ENCODE measurements at places on chromosomes 4 and X. TPM values are rescaled to one million over a fixed set of nuclear protein-coding genes. Genes with fewer than 3 reads are reported as not detected.

DNA sequence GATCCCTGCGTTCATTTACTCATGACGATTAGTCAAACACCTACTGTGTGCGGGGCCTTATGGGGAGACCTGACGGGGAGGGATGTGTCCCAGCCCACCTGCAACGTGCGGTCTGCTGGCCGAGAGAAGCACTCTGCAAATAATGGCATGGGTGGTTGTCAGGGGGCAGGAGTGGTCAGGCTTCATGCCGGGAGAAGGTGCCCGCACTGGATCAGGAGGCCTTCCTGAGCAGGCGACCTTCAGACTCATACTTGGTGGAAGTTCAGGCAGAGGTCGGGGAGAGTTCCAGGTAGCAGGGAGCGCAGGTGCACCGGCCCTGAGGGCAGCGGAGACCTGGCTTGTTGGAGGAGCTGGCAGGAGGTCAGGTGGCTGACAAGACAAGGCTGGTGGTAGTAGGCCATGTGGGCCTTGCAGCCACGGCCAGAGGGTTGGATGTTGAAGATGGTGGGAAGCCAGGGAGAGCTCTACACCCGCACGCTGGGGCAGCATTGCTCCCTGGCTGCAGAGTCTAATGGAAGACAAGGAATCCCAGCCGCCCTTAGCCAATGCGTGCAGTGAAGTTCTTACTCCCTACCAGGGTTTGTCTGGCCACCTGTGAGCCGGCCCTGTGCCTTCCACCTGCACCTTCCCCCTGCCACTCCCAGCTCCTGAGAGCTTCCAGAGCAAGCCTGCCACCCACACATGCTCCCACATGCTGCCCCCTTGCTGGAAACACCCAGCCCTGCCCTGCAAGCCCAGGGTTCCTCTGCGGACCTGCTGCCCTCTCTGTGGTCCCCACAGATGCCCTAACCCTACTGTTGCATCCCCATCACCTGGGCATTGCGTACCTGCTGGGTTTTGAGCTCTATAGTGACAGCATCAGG, 97.3 kb downstream of the PSAPL1 start:
- no peak for DNase-seq

SHROOM3 gene
- total RNA-seq = 62.7 TPM

SMR3B gene
- total RNA-seq = not detected

- no peak for DNase-seq
Observed at GRCh38 chrX:45801554-45801953, 600.9 kb upstream of the DIPK2B start.

DNA sequence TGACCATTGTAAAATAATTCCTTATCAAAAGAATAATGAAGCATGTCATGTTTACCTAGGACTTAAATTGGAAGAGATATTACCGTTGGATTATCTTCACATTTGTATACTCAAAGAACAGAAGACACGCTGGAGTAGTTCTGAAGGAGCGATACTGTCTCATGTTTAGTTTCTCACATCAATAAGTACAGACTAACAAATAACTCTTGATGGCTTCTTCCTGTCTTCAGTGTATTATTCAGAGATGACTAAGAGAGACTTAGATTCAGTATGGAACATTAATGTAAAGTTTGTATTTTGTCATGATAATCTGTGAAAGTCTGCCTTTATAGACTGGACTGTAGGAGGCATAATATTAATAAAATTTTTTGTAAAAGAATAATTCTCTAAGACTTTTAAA, 72.7 kb downstream of the SPRY1 start:
- DNase-seq = no peak

DNA sequence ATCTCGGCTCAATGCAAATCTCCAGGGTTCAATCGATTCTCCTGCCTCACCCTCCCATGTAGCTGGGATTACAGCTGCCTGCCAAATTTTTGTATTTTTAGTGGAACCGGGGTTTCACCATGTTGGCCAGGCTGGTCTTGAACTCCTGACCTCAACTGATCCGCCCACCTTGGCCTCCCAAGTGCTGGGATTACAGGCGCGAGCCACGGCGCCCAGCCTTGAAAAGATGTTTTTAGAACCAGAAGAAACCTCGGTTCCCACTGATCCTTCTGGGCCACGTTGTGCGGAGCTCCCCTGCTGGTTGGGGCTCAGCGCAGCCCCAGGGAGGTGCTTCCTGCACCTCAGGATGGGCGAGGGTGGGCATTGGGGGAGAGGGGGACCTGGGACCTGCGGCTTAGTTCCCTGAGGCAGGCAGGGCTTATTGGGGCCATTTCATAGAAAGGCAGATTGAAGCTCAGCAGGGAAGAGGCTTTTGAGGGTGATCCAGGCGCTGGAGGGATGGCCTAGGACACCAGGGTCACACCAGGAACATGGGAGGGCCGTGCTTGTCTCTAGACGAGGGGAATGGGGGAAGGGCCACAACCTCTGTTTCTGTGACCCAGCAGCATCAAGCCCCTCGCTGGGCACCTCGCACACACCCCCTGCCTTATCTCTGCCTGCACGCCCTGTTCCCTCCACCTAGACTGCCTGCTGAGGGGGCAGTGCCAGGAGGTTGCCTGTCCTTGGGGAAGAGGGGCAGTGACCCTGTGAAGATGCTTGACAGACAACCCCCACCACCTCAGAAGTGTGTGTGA, 6.3 kb upstream of the ADD1 start:
- no peak for DNase-seq

DNA sequence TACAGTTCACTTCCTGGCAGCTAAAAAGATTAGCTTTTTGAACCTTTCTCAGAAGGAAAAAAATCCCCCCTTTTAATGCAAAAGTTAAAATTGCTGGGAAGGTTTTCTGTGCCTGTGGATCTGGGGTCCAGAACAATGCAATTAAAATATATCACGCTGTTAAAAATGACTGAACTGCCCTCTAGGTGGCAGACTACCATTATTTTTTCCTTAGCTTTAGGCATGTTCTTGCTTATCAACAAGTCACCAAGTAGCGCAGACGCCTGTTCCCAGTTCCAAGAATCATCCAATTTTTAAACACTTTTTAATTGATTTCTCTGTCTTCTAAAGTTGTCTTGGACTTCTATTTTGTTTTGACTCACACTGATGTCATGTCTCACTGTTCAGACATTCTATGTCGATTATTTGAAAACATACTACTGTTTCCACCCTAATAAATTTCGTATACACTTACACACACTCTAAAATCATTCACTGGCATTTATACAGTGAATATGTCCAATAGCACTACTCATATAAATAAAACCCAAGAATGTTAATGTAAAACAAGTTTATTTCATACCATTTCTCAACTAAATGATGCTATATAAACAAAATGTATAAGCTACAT, 661.6 kb downstream of the RAPGEF2 start:
- no peak for DNase-seq

DNA sequence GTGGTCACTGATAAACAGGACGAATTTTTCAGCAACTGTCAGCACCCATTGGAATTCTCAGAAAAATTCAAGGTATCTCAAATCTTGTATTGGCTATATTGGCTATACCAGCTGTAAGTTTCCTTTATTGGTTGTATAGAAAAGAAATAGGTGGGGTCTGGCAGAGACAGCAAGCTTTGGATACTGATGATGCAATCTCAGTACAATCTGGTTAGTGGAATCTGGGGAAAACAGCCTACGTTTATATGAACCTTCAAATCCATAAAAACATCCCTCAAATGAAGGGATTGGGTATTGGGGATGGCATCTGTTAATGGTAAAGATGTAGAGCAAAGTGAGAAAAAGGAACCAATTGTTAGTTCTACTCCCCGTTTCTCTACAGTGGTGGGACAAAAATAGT, 76.4 kb upstream of the MBNL3 start:
- no peak for DNase-seq

UGT8 gene
- total RNA-seq = 1.6 TPM

EREG gene
- 0.22 TPM for total RNA-seq

DNA sequence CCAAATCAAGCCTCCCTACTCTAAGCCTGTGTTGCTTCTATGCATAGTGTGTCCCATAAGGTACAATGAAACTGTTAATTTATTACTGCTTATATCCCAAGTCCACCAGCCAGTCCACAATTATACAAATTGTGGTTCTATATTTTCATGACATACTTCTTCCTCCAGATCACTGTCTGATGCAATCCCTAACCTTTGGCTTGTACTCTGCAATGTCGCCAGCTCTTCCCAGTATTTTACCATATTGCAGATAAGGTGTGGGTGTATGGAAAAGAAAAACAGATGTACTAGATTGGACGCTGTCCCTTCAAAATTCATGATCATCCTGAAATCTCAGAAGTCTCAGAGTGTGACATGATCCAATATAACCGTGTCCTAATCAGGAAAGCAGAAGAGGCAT, 286.2 kb downstream of the GASK1B start:
- DNase-seq = no peak

GRCh38 chrX:22325096-22325495, 52.4 kb downstream of the CBLL2 start:
- DNase-seq = no peak

STK32B gene
- total RNA-seq = 0.69 TPM

DNA sequence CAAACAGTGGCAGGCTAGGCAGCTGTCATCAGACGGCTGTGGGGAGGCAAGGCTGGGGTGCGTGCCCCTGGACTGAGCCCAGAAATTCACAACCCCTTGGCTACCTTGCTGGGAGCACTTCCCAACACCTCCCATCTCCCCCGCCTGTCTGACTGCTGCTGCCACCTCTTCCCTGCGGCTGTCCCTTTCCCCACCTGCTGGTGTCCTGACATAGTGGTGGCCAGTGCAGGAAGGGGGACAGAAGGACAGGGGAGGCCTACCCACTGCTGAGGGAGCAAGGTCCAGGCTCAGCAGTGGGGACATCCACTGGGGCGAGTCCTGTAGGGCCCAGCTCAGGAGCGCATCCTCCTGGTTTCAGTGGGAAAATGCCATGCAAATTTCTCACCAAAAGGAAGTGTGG, 3.4 kb downstream of the ABCD1 start:
- DNase-seq = no peak

MAGEB2 gene
- not detected for total RNA-seq

DNA sequence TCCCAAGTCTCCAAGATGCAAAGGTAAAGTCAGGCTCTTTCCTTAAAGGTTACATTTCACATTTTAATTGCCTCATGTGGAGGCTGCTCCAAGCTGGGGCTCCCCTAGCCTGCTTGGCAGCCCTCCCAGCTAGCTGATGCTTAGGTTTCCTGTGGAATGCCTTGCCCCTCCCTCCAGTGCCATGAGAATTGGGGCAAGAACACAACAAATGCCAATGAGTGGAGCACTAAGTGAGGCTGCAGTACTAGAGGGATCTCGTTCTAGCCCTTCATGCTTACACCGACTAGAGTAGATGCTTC, 597.7 kb downstream of the MID1IP1 start:
- DNase-seq = no peak

- DNase-seq = no peak
Observed at GRCh38 chr4:11628093-11628725, 199.5 kb upstream of the HS3ST1 start.

DNA sequence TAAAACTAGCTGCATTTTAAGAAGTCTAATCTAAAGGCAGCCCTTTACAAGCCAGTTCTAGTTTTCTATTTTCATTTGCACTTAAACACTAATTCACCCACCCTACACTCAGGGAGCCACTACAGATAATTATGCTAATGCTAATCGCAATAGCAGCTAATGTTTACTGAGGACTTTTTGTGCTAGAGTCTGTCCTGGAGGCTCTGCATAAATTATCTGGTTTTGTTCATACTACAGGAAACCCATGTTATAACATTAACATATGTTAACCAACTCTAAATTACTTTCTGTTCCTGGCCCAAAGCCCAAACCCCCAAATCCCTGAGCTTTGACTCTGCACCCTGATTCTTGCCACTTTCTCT, 480 bp upstream of the RADX start:
- no peak for DNase-seq

VCX3B gene
- not detected for total RNA-seq

GRCh38 chr4:163694385-163694784, 199.9 kb downstream of the TMA16 start:
- DNase-seq = no peak

DNA sequence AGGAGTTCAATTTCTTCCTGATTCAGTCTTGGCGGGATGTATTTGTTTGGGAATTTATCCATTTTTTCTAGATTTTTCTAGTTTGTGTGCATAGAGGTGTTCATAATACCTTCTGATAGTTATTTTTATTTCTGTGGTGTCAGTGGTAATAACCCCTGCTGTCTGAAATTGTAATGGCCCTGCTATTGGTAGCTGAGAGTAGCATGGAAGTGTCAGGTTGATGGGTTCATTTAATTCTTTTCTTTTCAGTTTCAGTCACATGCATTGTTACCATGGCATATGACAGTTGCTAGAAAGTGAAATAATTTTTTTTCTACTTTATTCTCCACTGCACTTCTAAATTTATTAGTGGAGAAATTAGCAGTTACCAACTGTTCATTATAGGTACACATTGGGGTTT, 20.7 kb downstream of the AR start:
- no peak for DNase-seq

DNA sequence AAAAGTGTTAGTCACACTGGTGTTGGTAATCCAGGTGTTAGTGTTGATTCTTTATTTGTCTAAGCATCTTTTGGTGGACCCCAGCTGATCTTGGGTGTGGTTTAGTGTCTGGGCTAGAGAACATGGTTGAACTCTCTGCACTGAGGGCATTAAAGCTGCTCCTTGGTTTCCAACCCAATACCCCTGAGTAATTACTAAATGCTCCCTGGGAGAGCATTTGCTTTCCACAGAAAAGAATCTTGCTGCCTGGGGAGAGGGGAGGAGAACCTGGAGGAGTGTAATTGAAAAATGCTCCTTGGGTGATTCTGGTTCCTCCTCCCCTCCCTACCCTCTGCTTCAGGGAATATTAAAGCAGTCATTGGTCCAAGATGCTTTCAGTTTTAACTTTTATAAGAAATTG, 3.1 kb downstream of the GUCY1B1 start:
- no peak for DNase-seq

INPP4B gene
- total RNA-seq = 35.4 TPM
